ENCODE measurements at places on chromosomes 6 and 20.
A peak's percentile ranks its signal among the peaks of the same experiment; 100 is the strongest.

- DNase-seq: no peak
Observed at GRCh38 chr6:88989215-88989614, 25.8 kb upstream of the RNGTT start.

- DNase-seq: no peak
Observed at GRCh38 chr6:157143890-157144798, 179.2 kb downstream of the TMEM242 start.

- no peak for DNase-seq
Observed at GRCh38 chr20:32839227-32839981, 19.3 kb upstream of the EFCAB8 start.

GRCh38 chr6:43005844-43006243, 7.9 kb downstream of the MEA1 start:
- DNase-seq: no peak

DNA sequence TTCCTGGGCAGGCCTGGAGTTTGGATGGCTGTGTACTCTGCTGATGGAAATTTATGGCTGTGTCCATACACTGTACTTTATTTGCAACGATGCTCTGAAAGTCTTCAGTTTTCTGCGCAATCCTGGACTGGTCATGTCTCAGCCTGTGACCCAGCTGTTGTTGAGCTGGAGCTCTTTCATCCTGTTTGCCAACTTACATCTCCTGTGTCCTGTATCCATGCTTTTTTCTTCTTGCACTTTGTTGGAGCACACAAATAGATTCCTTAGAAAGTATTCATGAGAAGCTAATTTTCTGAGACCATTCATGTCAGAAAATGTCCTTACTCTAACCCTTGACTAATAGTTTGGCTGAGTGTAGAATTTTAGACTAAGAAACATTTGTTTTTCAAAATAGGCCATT, 251.2 kb downstream of the BCKDHB start:
- no peak for DNase-seq

- no peak for DNase-seq
Observed at GRCh38 chr6:208938-209337, 83.3 kb upstream of the DUSP22 start.

- no peak for DNase-seq
Observed at GRCh38 chr20:48460681-48461080, 367.1 kb downstream of the PREX1 start.

- no peak for DNase-seq
Observed at GRCh38 chr6:3911130-3911529, 62.0 kb downstream of the FAM50B start.

DNA sequence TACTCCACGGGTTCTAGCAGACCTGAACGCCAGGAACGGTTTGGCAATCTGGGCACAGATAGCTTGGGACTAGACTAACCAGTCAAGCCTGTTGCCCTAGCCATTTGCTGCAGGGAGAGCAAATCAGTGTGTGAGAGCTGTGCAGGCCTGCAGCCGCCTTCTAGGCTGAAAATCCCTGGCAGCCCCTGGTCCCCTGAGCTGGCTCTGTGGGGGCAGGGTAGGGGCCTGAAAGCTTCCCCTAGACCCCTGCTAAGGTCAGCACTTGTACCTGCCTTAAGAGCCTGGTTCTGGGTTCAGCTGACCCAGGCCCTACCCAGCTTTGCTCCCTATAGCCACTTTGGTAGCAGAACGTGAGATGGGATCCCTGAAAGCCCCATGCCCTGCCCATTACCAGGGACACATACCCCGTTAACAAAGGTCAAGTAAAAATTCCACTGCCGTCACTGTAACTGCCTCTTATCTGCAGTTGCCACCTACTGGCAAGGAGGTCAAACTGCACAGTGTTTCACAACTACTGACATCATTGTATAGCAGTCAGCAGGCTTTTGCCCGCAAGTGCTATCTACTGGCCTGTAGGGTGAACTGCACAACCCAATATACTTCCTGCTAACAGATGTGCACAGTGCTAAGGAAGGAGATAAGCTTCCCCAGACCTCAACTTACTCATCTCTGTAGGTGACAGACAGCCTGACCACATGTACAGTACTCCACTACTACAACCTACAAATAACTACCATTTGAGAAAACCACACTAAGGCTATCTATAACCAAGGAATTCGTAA, 95.1 kb upstream of the OLIG3 start:
- no peak for DNase-seq

GRCh38 chr6:89797317-89797716, 22.3 kb downstream of the MDN1 start:
- DNase-seq: no peak

- DNase-seq: no peak
Observed at GRCh38 chr6:18533793-18534192, 146.6 kb downstream of the RNF144B start.

- DNase-seq: no peak
Observed at GRCh38 chr6:9523462-9523861, 891.4 kb downstream of the TFAP2A start.

DNA sequence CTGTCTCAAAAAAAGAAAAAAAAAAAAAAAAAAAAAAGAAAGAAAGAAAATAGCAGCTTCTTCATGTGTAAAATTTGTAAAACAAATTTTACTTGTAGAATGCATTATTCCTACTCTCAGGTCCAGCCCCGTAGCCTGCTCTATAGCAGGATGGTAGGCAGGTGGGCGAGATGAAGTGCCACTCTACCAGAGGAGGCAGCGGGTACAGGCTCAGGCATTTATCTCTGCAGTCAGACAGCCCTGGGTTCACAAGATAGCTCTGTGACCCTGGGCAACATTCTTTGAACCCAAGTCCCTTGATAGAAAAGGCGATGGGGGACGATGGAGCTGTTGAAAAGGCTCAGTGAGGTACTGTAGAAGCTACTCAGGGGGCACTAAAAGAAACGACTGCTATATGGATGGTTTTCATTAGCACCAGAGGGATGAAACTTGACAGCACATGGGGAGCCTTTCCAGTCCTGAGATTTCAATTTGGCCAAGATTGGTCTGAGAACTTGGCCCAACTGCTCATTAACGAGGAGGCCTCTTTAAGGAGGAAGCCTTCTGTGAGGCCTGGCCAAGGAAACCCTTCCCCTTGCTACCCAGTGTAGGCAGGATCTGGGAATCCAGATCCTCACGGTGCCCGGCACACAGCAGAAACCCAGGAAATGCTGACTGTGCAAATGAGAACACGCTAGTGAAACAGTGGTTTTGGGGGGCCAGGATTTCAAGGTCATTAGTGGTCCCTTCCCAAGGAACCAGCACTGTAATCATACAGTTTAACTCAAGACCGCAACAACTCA, 63.1 kb downstream of the MYH7B start:
- DNase-seq: no peak

DNA sequence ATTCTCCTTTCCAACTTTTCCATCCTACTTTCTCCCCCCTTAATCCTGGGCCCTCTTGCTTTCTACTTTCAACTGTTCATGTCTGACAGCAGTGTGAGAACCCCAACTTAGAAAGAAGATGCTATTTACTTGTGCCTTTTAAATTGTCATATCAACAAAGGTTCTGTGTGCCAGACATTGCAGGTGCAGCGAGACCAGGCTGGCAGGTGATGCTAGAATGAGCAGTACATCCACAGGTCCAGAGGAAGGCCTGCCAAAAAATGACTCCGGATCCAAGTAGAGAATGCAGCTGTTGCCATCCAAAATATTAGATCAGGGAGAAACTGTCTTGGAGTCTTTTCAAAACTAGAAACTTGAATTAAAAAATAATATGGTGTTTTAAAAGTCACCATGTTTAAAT, 510.5 kb downstream of the LMBRD1 start:
- DNase-seq: peak; percentile 67

- DNase-seq: no peak
Observed at GRCh38 chr6:129890164-129890563, 29.0 kb upstream of the TMEM244 start.

DNA sequence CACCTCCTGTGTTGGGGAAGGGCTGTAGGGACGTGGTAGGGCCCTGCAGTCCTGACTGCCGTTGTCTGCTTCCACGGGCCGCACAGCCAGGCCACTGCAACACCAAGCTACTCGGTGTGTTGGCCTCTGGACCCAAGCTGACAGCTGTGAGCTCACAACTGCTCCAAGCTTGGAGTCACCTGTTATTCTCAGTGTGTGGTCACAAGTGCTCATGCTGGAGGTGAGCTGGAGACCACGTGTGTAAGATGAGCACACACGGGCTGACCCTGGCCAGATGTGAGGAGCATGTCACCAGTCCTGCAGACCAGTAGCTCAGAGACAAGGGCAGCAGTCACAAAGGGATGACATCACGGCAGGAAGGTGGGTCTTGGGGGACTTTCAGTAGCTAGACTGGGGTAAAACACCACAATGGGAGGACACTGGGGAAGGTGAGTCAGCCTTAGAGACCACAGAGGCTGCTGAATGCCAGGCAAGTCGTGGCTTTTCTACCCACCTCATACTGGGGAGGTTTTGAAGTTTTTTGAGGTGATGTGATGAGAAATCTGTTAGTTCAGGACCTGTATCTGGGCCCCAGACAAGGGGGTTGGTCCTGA, 87.3 kb downstream of the FAM120B start:
- DNase-seq: no peak

GRCh38 chr6:125558241-125558843, 191.1 kb upstream of the HEY2 start:
- DNase-seq: no peak

- DNase-seq: no peak
Observed at GRCh38 chr20:40072907-40073306, 616.1 kb downstream of the MAFB start.

DNA sequence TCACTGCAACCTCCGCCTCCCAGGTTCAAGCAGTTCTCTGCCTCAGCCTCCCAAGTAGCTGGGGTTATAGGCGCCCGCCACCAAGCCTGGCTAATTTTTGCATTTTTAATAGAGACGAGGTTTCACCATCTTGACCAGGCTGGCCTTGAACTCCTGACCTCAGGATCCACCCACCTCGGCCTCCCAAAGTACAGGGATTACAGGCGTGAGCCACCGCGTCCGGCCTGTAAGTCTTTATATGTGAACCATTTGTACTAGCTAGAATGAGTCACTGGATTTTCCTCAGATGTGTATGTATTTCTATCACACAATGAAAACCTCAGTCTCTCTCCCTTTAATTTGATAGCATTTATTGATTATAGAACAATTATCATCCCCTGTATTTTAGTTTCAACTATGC, 34.0 kb downstream of the ITCH start:
- no peak for DNase-seq

DNA sequence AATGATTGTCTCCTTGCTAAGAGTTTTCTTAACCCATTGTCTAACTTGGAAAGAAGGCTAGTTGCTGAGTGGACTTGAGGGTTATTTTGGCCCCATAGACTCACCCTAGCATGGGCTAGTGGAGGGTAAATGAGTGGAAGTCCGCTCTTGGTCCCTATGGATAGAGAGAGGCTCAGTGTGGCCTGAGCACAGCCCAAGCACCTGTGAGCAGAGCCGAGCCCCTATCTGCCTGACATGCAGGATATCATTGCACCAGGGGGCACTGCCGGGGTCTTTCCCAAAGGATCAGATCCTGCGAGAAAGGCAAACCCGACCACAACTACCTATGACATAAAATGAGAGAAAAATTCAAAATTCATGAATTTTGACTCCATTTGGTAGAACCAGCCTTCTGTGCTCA, 70.6 kb upstream of the GGTLC1 start:
- DNase-seq: no peak

DNA sequence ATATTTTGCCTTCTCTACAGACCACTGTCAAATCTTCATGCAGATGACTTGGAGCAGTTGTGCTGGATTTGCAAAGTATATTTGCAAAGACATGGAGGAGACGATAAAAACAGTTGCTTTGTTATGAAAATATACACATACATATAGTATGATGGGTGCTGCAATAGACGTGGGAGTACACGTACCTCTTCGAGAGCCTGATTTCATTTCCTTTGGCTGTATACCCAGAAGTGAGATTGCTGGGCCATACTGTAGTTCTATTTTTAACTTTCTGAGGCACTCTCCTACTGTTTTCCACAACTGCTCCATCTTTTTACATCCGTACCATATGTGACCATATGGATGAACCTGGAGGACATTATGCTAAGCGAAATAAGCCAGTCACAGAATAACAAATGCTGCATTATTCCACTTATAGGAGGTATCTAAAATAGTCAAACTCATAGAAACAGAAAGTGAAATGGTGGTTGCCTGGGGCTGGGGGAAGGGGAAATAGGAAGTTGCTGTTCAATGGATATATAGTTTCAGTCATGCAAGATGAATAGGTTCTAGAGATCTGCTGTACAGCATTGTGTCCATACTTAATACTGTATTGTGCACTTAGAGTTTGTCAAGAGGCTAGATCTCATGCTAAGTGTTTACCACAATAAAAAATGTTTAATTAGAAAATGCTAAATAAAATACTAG, 223.8 kb downstream of the HAO1 start:
- DNase-seq: no peak

- no peak for DNase-seq
Observed at GRCh38 chr6:104969785-104970581, 13.1 kb downstream of the LIN28B start.

DNA sequence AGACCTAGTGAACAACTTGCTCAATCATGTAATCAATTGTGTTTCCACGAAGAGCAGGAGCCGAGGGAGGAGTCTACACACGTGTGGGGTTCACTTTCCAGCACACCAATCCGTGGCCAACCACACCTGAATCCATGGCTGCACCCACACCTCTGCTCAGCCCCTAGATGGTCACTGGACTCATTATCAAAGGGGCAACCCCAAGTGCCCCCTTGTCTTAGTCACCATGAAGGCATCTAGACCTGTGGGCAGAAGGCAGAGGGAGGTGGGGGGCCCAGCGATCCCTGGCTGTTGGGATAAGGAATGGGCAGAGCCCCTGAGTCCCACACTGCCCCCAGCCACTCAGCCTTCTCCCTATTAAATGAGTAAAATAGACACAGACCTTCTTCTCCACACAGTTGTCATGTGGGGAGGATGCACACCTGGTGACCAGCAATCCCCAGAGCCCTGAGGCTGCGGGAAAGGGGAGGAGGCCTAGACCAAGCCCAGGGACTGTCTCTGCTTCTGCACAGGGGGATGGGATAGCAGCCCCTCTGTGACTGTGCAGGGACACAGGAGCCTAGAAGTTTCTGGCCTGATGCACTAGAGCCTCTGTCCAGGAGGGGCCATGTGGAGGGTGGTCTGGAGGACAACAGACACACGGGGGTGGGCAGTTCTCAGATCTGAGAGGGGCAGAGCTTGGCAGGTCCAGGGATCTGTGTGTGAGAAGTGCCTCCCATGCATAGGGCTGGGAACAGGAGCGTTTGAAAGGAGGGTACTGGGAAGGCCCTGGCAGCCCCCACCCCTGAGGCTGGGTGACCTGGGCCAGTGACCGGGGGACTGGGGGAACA, 1.9 kb upstream of the RAET1L start:
- no peak for DNase-seq

- DNase-seq: no peak
Observed at GRCh38 chr6:144405163-144405562, 120.0 kb downstream of the UTRN start.

GRCh38 chr6:147103694-147104093, 100.5 kb upstream of the STXBP5 start:
- DNase-seq: no peak

GRCh38 chr20:9809271-9809670, 29.6 kb downstream of the PAK5 start:
- DNase-seq: peak; percentile 1

- DNase-seq: no peak
Observed at GRCh38 chr6:88474720-88475119, 308.6 kb upstream of the CNR1 start.

GRCh38 chr6:115524821-115525220, 535.9 kb downstream of the FRK start:
- peak; percentile 12 for DNase-seq

- no peak for DNase-seq
Observed at GRCh38 chr6:129111346-129111745, 228.4 kb downstream of the LAMA2 start.
